ENCODE measurements at places on chromosomes 2 and 18.

DNA sequence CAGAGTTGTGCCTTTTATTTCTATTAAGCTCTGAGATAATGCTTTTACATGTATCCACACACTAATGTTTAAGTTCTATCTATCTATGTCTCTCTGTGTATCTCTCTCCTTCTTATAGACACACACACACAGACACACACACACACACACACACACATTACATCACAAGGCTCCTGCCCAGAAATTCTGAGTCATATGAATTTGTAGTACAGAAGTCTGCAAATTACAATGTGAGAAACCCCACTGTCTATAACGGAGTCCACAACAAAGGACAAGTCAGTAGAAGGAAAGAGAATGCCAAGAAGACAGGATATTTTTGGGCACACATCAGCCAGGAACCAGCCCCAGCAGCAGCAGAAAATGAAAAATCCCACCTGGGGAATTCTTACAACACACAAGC is 142.4 kb downstream of the EN1 start:
- no peak for DNase-seq

DNA sequence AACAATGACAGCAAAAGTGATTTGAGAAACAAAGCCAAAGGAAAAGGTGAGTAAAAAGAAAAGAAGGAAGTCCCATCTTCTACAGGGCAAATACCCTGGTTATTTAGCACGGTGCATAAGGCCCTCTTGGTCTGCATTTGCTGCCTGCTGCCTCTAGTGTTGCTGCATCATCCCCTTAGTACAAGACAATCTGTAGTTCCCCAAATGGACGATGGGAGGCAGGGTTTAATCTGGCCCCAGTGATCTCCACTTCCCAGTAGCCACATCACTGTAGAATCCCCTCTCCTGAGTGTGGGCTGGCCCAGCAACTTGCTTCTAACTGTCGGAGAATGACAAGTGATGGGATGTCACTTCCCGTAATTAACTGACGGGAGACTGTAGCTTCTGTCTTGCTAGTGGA is 85.1 kb downstream of the CTAGE1 start:
- DNase-seq = no peak

DNA sequence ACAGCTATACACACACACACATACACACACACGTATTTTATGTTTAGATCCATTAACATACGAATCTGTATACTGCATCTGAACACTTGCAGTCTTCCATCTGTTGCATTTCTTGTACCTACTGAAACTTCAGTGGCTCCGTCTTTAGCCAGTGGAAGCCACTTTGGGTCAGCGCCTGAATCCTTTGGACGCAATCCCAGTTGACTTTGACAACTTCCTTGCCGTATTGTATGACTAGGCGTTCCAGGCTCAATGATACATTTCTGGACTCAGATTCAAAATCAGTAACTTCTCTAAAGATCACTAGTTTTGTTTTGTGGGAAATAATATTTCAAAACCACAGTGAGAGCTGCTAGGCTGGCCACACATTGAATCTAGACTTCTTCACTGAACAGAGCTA is 101.5 kb upstream of the GPC1 start:
- DNase-seq = no peak

GRCh38 chr2:210519594-210519993 is 36.8 kb upstream of the CPS1 start:
- no peak for DNase-seq
